ENCODE measurements at places on chromosomes 16 and 17.

GRCh38 chr17:2214929-2215615, 88.5 kb downstream of the SMG6 start:
- no peak for DNase-seq

GRCh38 chr16:280005-280460, 358 bp upstream of the ARHGDIG start:
- no peak for DNase-seq

DNA sequence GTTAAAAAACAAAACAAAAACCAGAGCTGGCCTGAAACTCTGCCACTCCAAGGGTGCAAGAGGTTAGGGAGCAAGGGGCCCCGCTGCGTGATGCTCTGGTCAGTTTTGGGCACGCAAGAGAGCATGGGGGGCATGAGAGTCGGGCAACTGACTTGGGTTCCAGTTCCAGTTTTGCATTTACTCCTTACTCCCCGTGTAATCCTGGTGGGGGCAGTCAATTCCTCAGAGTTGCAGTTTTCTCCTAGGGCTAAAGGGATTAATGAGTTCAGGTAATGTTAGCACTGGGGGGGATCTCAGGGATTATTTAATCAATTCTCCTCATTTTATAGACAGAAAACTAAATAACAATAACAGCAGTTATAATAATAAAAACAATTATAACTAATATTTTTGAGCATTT, 72.9 kb upstream of the PMFBP1 start:
- no peak for DNase-seq

GRCh38 chr17:2602597-2603017, 9.2 kb downstream of the PAFAH1B1 start:
- no peak for DNase-seq

- no peak for DNase-seq
These were observed 17.1 kb downstream of the MPRIP start for GRCh38 chr17:17059301-17059890.

DNA sequence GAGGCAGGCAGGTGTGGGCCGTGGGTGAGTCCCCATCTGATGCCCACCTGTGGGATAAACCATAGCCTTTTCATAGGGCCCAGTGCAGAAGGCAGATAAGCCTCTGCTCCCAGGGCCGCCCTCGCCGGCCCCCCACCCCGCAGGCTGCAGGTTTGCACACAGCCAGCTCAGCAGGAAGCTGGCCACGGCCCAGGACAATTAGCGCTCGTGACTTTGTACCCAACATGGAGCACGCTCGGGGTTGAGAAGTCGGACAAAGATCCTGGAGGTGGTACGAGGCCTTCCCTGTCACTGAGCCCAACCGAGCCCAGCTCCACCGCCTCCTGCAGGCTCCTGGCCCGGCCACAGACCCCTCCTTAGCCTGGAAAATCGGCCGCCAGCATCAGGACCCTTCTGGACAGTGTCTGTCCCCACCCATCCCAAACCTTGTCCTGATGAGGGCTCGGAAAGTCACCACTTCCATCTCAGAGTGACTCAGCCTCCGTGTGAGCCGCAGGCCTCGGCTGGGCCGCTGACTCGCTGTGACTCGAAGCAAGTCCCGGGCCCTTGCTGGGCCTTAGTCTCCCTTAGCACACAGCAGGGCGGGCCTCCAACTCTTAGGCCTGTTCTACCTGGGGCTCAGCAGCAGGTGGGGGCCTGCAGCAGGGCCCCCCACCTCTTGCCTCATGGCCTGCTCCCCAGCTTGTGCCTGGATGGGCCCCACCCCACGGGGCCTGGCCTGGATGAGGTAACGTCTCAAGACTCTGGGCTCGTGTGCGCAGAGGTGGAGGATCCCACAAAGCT, 22.7 kb downstream of the FAM83G start:
- DNase-seq, result no peak

DNA sequence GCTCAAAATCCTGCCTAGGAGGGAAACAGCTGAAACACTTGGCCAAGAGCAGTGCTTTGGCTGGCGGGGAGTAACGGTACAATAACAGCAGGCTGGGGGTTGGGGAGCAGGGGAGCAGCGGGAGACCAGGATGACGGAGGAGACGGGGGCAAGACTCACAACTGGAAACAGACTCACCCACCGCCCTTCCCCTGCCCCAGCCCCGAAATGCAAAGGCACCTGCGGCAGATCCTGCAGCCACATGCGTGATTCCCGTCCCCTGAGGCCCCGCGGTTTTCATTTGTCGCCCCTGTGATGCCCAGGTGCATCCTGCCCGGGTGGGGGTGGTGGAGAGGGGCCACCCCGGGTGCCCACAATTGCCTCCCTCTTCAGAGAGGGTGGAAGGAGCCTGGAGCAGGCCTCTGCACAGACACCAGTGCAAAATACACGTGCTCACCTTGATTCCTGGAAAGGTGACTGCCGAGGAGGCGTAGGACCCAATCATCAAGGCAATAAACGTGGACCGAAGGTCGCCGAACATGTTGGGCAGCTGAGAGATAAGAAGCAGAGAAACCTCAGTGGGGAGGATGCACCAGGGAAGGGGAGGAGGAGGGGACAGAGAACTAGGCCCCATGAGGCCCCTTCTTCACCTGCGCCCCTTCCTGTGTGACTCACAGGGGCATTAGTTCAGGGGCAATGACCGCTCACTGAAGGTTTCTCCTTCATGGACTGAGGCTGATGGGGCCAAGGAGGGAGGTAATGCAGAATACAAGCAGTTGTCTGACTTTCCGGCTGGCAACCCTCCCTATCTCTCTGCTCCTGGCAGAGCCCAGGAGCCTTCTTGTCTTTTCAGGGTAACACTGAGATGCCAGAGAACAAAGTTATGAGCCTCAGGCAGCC, 30.4 kb upstream of the PITPNA start:
- DNase-seq, result no peak

GRCh38 chr17:1643293-1643998, 2.1 kb downstream of the SCARF1 start:
- DNase-seq, result no peak

DNA sequence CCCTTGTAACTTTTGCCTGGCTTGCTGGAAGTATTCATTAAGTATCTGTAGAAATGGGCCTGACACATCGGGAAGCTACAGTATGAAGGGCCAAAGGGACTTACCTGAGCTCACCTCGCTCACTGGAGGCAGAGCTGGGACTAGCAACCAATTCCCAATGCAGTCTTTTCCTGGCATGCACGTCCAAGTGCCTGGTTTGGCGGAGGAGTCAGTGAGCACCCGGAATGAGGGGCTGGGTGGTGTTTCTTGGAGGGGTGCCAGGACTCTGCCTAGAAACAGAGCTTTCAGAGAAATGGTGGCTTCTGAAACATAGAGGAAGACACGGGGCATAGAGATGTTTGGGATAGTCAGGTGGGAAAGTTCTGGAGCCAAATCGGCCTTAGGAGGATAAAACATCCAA, 18.4 kb upstream of the GPRC5C start:
- no peak for DNase-seq

- DNase-seq, result no peak
These were observed 985.0 kb upstream of the GOT2 start for GRCh38 chr16:59719121-59719520.

- no peak for DNase-seq
These were observed 249.3 kb downstream of the MRTFB start for GRCh38 chr16:14320406-14320805.

GRCh38 chr17:51957786-51958185, 200.7 kb downstream of the CA10 start:
- no peak for DNase-seq

DNA sequence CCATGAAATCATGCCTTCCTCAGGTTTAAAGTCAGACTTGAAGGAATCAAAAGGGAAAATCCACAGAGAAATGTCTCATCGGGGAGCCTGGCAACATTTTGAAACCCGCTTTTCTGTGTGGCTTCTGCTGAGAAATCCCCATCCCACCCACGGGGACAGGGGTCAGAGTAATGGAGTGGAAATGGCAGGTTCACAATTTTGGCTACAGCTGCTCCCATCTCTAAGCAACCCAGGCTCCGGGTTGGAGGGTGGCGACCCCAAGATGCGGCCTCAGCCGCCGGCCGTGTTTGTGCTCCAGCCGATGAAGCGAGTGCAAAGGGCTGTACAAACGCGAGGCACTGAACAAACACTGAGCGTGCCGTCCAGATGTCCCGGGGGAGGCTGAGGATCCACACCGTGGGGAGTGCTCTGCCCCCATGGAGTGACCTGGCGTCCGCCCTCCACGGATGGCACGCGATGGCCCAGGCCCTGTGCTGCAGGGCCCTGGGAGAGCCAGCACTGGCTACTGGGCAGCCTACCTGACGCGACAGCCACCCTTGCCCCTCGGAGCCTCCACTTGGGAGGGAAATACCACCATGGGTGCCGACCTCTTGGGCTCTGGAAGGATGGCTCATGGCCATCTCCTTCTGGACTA, 22.2 kb downstream of the SLC43A2 start:
- no peak for DNase-seq

- DNase-seq, result no peak
These were observed 231.6 kb upstream of the RBFOX1 start for GRCh38 chr16:7101054-7101453.

DNA sequence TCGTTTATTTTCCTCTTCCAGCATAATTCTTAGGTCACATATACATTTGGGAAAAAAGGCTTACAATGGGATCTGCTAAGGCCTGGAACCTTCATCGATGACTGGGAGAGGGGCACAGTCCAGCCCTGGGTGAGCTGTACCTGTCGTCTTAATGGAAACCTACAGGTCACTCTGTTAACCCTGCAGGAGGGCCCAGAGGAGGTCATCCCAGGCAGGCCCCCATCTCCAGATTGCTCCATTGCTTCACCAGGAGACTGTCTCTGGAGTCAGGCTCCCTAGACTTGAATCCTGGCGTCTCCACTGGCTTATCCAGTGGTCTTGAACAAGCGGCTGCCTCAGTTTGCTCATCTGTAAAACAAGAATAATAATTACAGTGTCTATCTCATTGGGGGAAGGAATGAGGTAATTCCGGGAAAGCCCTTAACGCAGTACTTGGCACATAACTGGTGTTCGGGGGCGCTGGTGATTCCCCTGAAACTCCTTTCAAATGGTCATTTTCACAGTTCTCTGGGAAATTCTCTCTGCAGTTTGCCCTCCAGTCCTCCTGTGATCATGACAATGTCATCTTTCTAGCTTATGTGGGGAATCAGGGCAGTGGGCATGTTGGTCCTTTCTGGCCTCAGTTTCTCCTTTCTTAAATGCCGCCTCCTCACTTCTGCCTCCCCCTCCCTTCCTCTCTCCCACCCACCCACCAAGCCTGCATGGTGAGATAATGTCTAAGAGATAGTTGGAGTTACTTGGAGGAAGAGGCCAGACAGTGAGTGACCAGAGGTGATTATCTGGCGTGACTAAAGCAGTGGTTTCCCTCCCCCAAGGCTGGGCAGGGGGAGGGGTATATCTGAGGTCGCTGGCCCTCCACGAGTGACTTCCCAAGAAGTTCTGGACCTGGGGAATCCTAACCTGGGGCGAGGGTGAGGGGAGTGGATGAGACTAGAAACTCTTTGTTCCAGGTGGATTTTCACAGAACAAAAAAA, 31.3 kb upstream of the TAC4 start:
- DNase-seq, result no peak
